ENCODE measurements at places on chromosomes 12 and 14. TPM values are rescaled to one million over a fixed set of nuclear protein-coding genes. Genes with fewer than 3 reads are reported as not detected.

GRCh38 chr12:79567175-79567563 is 123.6 kb downstream of the PAWR start:
- DNase-seq, result no peak

DNA sequence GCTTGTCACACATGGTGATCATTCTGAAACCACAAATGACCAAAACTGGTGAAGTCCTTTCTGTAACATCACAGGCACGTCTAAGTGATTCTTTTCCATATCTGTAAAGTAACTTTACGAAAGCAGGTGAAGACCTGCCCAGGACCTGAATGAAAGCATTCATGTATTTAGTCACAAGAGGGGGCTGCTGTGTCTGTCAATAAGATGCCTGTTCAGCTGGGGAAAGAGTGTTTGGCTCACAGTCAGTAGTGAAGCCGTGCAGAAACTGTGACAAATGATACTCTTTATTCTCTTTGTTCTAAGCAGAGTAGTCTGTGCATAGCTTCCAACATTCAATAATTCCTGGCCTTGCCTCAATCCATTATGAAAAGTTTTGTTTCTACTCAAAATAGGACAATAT is 373.5 kb upstream of the OR4E1 start:
- peak; percentile 21 for DNase-seq

DNA sequence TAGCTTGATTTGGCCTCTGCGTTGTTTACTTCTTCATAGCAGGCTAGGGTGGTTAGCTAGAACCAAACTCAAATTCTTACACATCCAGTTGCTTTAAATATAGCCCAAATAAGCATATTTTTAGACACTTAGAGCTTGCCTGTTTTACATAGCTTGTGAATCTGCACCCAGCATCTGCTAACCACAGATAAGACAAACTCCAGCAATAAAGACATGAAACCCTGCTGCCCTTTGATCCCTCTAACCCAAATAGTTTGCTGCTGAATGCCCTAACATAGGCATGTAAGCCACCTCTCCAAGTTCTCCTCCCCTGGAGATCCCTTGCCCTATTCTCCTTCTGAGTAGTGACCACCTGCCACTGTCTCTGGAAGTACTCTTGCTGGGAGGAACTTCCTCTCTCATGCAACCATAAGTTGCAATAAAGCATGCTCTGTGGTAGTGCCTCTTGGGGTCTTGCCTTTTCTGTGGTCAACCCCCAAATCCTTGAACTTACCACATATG is 185.6 kb downstream of the TMEM117 start:
- DNase-seq, result no peak

DNA sequence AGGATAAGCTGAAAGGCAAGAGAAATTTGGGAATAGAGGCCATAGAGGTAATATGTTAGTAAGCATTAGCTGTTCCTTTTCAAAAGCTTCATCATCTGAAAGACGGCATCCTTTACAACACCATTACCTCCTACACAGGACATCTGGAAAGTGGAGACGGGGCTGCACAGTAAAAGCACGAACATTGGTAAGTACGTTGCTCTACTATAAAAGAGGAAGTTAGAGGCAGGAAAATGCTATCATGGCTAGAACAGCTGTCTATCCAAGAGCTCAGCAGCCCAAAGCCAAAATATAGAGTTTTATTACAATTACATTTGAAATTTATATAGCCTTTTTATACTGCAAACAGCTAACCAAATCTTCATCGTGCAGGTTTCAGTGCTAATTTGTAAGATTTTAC is 172.3 kb upstream of the GRIP1 start:
- DNase-seq, result no peak

DNA sequence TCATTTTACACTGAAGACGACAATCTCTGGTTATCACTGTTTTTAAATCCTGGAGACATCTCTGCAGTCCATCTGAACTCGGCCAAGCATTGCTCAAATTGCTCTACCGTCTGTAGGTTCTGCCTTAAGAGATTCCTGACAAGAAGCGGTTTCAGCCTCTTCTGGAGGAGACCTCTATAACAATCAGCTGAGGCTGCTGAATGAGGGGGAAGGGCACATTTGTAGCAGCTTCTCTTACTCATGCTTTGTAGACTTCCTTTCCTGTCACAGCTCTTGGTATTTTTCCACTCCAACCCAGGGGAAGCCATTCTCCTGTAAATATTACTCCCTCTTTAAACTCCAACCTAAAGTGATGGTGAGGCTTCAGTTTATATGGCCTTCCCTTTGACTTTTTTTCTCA is 3.0 kb downstream of the ARG2 start:
- peak; percentile 54 for DNase-seq

- no peak for DNase-seq
Measured at GRCh38 chr14:47961634-47962033, 286.2 kb upstream of the MDGA2 start.

GRCh38 chr14:102116361-102117180 is 23.1 kb upstream of the WDR20 start:
- DNase-seq, result no peak

- no peak for DNase-seq
Measured at GRCh38 chr12:90199006-90199405, 490.4 kb upstream of the ATP2B1 start.

GRCh38 chr14:98912655-98913054 is 359.3 kb downstream of the BCL11B start:
- DNase-seq, result no peak

DNA sequence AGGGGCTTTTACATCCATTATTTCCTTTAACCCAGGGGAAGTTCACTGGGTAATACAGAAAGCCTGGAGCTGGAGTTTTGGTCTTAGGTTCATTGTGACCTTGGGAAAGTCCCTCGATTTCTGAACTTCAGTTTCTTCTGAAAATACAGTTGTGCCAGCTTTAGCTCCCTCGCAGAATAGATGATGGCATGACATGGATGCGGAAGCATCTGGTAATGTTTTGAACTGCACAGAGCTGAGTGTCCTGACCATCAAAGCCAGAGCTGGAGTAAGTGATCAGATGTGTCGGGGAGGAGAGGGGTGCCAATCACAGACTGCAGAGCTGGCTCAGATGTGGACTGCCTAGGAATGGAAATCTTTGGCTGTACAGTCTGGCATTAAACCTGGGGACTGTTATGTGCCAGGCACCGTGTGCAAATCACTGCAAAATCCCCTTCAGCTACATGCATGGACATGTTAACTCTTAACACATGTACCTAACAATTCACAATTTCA is 180.9 kb downstream of the ETV6 start:
- no peak for DNase-seq

- no peak for DNase-seq
Measured at GRCh38 chr12:89087149-89087825, 265.0 kb downstream of the DUSP6 start.

GRCh38 chr14:100836941-100837804 is 11.3 kb downstream of the MEG3 start:
- no peak for DNase-seq

DNA sequence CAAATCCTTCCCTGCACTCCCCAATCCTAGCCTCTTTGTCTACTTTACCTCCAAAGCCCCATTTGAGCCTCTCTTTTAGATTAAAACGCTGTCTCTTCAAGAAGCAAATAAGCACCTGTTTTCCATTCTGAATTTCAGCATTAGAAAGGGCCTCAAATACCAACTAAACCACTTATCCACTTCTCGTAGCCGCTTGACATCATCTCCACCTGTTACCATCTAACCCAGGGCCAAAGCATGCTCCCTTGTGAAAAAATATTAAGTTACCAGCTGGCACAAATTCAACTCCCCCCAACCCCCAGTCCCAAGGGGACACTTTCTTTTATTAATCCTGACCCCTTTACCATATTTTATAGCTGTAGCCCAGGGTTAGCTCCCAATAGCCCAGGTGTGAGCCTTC is 43.1 kb downstream of the GPHB5 start:
- DNase-seq, result no peak

DNA sequence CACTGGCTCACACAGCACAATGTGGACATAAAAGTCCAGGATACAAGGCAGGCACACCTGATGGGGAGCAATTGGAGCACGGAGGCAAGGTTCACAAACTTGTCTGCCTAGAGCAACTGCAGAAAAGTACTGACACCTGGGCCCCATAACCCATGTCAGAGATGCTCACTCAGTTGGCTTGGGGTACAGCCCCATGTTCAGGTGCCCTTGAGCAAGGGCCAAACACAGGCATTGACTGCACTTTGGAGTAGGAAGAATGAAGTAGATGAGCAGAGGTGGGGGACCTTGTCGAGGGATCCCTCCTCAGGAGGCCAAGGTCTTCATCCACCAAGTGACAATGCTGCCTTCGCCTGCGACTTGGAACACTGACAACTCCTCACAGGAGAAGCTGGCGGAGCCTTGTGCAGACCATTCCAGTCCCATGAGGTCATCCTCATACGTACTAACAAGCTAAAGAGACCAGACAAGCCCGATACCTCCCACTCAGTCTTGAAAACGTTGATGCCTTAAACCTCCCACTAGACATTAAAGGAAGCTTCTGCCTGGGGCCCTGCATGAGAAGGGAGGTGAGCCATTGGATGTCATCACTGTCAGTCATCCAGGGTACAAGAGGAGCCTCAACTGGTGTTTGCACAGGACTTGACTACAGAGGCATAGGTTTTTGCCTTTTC is 42.5 kb upstream of the C14orf180 start:
- DNase-seq, result no peak

GRCh38 chr14:69204753-69205152 is 13.5 kb downstream of the EXD2 start:
- DNase-seq, result no peak

- DNase-seq, result no peak
Measured at GRCh38 chr12:54175200-54175963, 13.4 kb downstream of the SMUG1 start.

DNA sequence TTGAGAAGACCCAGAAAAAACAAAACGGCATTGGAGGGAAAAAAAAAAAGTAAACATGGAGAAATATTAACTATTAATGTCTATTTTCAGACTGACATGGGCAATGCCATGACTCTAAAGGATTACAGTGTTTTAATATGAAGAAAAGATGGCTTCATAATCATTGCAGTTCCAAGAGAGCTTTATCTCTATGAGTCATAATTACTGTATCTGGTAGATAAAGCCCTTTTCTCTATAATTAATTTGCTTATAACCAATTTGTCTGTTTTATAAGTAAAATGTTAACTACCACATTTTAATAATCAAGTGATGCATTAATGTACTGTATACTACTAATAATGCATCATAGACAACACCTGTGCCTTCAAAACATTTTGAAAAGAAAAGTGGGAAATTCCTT is 59.7 kb downstream of the CLIP1 start:
- DNase-seq, result no peak

DNA sequence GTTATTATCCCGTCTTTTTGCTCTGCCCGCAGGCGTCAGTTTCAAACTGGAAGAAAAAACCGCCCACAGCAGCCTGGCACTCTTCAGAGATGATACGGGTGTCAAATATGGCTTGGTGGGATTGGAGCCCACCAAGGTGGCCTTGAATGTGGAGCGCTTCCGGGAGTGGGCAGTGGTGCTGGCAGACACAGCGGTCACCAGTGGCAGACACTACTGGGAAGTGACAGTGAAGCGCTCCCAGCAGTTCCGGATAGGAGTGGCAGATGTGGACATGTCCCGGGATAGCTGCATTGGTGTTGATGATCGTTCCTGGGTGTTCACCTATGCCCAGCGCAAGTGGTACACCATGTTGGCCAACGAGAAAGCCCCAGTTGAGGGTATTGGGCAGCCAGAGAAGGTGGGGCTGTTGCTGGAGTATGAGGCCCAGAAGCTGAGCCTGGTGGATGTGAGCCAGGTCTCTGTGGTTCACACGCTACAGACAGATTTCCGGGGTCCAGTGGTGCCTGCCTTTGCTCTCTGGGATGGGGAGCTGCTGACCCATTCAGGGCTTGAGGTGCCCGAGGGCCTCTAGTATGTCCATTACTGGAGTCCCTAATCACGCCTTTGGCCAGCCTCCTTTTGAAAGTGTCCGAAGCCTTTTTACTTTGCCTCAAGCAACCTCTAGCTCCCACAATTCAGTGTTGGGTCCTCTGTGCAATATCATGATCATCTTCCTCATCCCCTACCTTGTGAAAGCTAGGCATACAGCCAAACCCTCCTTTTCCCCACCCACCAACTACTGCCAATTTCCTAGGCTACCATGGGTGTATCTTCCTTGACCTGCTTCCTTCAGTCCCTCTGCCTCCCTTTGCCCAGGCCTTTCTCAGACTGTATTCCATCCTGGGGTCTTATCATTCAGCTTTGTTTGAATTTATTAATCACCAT is 891 bp downstream of the SPRYD4 start:
- DNase-seq, result no peak

DNA sequence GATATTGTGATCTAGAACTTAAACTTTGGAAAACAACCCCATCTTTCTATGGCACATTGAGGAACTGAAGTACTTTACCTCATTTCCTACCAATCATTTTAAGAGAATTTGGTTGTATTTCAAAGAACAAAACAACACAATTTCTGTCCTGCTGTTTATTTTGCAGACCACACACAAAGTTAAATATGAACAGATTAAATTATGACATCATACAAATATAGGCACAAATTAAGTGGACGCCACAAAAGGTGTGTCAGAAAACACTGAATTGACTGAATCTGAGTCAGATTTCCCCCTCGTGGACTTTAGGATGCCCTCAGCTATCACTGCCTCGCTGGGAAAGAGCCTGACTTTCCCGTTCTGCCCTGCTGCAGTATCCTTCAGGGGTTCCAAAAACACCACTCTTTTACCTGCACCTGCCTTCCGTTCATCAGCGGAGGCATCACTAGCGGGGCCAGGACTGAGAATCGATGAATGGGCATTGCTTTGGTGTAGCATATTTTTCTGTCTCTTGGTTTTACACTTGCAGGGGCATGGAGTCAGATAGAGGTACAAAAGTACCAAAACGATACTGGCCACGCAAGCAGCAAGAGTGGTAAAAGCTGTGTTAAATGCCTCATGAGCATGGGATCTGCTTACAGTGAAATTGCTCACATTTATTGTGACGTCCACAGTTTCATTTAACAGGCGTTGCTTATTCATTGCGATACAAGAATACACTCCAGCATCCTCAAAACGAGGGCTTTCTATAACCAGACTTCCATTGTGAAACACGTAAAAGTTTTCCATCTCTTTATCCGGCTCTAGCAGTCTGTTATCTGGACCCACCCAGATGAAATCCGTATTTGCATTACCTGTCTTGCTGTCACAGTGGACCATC is 2.0 kb upstream of the PCED1B start:
- no peak for DNase-seq

- DNase-seq, result no peak
Measured at GRCh38 chr12:68608191-68608590, 2.5 kb upstream of the RAP1B start.

- DNase-seq, result no peak
Measured at GRCh38 chr12:32897281-32897610, 669 bp upstream of the PKP2 start.

- DNase-seq, result no peak
Measured at GRCh38 chr14:88421286-88421685, 35.8 kb downstream of the SPATA7 start.

DNA sequence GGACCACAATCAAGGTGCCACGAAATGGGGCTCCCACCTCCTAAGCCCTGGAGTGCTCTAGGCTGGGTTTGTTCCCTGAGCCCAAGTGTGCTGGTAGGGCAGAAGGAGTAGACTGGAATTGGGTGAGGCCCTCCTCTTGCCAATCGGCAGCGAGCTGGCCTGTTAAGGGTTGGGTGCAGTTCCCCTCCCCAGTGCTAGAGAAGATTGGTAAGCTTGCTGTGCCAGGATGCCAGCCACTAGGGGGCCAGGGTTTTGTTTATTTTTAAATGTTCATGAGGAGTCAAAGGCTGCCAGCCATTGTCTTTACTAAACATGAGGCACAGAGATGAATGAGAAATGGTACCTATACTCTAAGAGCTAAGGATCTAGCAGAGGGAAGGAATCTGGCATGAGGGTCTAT is 79.7 kb downstream of the SPTB start:
- DNase-seq, result peak; percentile 50

Gene FAM222A
- 14.2 TPM for total RNA-seq

Gene LRRC9
- total RNA-seq, result 0.38 TPM

Gene SLC25A21
- total RNA-seq, result 1.2 TPM

Gene DNAJC22
- 1.8 TPM for total RNA-seq

Gene DERA
- total RNA-seq, result 50.3 TPM

Gene KRT72
- 0.28 TPM for total RNA-seq

Gene NPAS3
- 1.6 TPM for total RNA-seq

Data from endothelial cell (in vitro differentiated cells).